ENCODE measurements at places on chromosomes 7 and 10.

DNA sequence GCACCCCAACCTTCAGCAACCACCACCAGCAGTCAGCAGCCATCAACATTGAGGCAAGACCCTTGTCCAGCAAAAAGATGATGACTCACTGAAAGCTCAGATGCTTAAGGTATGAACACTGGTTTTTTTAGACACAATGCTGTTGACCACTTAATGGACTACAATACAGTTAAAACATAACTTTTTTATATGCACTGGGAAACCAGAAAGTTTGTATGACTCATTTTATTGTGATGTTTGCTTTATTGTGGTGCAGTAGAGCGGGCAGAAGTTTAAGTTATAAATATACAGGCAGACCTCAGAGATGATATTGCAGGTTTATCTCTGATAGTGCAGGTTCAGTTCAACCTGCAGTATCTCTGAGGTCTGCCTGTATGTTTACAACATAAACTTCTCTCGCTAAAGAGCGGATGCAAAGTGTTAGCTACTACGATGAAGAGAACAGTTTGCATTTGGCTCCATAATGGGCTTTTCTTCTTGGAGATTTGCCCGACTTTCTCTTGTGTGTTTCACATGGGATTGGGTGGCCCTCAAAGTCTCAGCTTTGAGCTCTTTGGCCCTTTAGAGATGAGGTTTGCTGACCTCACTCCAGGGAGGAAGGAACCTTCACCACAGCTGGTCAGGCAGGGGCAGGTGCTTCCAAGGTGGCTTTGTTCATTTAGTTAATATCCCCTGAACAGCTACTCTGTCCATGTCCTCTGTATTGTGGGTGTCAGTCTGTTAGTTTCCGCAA is 84.4 kb upstream of the SHH start:
- DNase-seq: no peak

- DNase-seq: no peak
Observed at GRCh38 chr7:143299346-143299745, 11.2 kb downstream of the CASP2 start.

DNA sequence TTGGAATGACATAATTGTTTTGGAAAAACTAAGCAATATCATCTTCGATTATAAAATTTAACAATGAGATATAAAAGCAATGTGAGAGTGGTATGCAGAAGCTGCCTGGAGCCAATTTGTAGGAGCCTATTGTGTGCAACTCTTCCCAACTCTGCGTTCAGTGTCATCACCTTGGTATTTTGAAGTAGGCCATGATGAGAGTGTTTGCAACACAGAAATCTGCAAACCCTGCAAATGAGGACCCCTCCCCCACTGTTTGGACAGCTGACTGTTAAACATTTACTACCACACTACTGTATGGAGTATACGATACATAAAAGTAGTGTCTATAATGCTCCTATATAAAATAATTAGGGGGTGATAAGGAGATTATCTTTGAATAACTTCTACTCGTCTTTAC is 531.3 kb downstream of the ATRNL1 start:
- no peak for DNase-seq

- DNase-seq: no peak
Observed at GRCh38 chr10:114552050-114552449, 106.0 kb downstream of the ABLIM1 start.

- no peak for DNase-seq
Observed at GRCh38 chr10:53260213-53260612, 487.6 kb upstream of the MBL2 start.

DNA sequence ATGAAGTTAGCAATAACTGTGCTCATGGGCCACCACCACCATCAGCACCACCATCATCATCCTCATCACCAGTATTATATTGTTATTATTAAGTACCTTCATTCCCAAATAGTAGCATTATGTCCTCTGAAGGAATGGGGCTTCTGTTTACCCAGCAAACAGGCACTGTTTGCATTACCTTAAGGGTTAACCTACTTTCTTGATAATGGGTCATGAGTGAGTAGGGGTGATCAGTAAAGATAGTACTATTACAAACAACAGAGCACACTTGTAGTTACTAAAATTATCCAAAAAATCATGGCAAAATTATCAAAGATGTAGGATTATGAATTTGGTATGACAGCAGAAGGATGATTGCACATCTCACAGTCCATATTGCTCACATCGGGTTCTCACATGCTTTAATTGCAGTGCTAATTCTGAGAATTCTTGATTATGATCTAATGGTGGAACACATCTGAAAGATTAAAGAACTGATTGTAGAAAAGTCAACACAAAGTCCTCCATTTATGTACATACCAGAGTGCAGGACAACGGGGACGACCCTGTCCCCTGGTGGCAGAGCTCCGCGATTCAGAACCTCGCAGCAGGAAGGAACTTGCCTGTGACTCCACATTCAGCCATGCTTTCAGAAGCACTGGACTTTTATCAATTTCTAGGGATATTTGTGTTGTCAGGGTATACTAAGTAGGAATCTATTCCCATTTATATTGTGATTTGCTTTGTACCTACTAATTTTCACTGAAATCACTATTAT is 31.0 kb downstream of the PDE1C start:
- DNase-seq: no peak

GRCh38 chr7:130791746-130792145 is 57.7 kb upstream of the KLF14 start:
- DNase-seq: no peak

GRCh38 chr10:3217301-3217700 is 44.7 kb upstream of the PITRM1 start:
- no peak for DNase-seq

GRCh38 chr7:20783125-20783699 is 3.5 kb downstream of the SP8 start:
- DNase-seq: no peak

GRCh38 chr7:13322126-13322525 is 634.7 kb downstream of the ARL4A start:
- DNase-seq: no peak

GRCh38 chr10:119663866-119664698 is 12.9 kb downstream of the BAG3 start:
- peak; percentile 32 for DNase-seq

DNA sequence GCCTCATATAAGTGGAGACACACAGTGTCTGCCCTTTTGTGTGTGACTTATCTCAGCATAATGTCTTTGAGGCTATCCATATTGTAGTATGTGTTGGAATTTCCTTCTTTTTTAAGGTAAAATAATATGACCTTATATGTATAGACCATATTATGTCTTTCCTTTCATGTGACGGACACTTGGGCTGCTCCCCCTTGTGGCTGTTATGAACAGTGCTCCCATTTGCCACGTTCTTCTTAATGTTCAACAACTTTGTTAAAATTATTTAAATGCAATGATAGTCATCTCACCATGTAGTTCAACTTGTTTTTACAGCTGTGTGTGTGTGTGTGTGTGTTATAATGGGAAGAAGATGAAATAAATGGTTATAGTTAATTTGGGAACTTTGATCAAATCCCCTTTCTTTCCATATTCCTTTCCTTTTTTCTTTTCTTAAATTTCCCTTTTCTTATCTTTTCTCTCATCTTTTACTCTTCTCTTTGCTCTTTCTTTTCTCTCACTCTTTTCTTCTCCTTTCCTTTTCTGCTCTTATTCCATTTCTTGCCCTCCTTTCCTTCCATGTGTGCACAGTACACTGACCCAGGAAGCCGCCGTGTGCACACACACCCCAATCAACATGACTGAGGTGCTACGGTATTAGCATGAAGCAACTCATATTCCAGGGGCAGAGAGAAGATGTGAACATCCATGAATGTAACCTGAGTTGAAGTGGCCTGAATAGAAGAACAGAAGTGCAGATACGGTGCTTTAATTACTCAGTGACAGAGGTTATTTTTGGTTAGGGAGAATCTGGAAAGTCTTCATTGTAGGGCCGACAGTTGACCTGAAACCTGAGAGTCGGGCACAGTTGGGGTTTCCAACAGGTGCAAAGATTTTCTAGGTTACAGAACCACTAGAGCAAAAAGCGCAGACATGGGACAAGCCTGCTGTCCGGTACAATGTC is 596.6 kb downstream of the SDK1 start:
- peak; percentile 44 for DNase-seq

DNA sequence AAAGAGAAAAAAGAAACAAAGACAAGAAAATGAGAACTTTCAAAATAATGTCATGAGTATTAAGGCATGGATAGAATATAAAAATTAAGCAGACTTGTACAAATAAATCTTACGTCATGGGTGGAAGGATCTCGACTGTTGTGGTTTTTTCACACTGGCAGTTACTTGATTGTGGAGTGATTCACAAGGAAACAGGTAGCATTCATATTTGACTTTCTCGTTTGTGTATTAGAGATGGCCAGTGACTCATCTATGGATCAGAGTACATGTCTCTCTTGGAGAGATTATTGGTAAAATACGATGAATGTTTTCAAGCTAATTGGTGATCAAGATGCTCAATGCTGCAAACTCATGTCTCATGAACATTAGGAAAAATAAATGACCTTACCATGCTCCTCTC is 564.3 kb downstream of the GATA3 start:
- no peak for DNase-seq

DNA sequence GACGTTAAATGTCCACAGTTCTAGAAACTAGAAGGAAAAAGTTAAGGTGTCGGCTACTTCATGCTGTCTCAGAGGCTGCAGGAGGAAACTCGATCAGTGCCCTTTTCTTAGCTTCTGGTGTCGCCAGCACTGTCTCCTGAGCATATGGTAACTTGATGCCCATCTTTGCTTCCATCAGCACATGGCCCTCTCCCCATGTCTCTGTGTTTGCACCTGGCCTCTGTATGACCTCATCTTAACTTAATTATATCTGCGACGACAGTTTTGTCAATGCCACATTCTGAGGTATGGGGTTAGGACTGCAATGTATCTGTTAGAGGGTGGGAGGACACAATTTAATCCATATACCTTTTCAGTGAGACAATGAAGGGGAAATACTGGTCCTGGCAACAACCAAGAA is 449.9 kb downstream of the POM121L12 start:
- no peak for DNase-seq

GRCh38 chr7:151122276-151122675 is 36.0 kb downstream of the AGAP3 start:
- DNase-seq: no peak

DNA sequence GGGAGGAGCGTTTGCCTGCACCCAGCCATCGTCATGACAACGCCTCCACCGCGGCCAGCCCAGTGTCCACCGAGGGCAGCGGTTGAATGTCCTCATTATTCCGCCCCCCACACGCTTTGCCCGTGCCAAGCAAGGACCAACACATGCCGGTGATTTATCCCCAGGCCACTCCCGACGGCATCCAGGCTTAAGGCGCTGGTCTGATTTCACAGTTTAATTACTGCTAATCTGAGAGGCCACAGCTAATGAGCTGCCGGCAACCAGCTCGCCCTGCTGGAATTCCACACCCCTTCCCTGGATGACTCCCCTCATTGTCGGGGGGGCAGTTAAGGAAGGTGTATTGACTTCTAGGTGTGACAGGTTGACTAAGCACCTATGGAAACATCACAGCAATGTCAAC is 432.3 kb downstream of the DNAJB6 start:
- no peak for DNase-seq

Data from activated naive CD4-positive, alpha-beta T cell treated with Interleukin-2 at 50 U/mL for 16 hours (primary cell).